Activated T-helper 2 cell treated with anti-CD3 and anti-CD28 coated beads, Interferon-gamma antibody, Interleukin-2, Interleukin-4, amounts not matched to agents 10 μg/mL and 5 μg/mL and 100 μg/mL, durations not matched to agents 14 hours and 24 hours and 36 hours (primary cell): ENCODE measurements at places on chromosomes 5 and 9. TPM values are rescaled to one million over a fixed set of nuclear protein-coding genes. Genes with fewer than 3 reads are reported as not detected.

Gene TNC
- 1.5 and 1.9 TPM in 2 replicates for total RNA-seq

Gene DIRAS2
- 0.05 TPM in 1 of 2 replicates, not detected in the other for total RNA-seq

Gene NEURL1B
- 0.37 TPM in 2 replicates for total RNA-seq

Gene FOXD1
- 0.11 and 0.25 TPM in 2 replicates for total RNA-seq

Gene IFNK
- total RNA-seq = not detected in 2 replicates

Gene COL15A1
- total RNA-seq = not detected in 2 replicates

DNA sequence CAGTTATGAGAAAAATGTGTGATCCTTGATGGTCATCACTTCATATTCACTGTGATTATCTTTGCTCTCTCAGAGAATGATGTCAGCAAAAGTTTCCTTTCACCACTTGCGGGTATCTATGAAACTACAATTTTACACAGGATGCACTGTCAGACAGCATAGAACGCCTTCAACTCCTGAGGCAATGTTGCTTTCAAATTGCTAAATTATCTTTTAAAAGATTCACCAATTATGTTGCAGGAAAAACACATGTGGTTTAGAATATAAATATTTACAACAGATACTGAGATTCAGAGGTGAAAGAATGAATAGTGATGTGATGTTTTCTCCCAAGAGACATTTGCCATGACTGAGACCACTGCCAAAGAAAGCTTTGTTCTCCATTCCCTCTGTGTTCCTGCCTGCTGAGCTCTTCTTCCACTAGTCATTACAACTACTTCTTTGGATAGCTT is 879.8 kb upstream of the DMAC1 start:
- H3K4me1 ChIP-seq = no peaks in the 10 kb centered on the region
- H3K27ac ChIP-seq = no peak overlapping the region
- no peaks in the 10 kb centered on the region for H3K36me3 ChIP-seq
- H3K27me3 ChIP-seq = no peaks in the 10 kb centered on the region

- no peak overlapping the region for H3K27ac ChIP-seq
- peaks cover 6% of the 10 kb centered on the region for H3K27me3 ChIP-seq
- no peak overlapping the region for H3K4me3 ChIP-seq
- H3K4me1 ChIP-seq = no peaks in the 10 kb centered on the region
- no peak for DNase-seq
Measured at GRCh38 chr9:123657099-123657498, 272.8 kb downstream of the DENND1A start.

DNA sequence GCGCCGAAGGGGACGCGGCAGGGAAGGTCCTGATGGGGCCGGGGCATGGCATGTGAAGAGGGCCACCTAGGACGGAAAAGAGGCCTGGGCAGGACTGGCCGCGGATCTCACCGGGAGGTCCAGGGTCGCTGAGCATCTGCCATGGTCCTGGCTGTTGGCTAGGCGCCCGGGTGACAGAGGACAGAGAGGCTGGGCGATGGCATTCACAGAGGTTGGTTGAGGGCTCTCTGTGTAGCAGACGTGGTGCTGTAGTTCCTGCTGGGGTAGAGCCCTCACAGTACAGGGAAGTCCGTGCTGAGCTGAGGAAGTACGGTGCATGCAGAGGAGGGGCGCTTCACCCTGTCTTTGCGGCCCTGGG is 427 bp downstream of the PCYOX1L start:
- peak overlapping the region; percentile 81 for H3K27ac ChIP-seq
- H3K36me3 ChIP-seq = peaks cover 40% of the 10 kb centered on the region
- DNase-seq = peak; percentile 22
- peaks cover 59% of the 10 kb centered on the region for H3K4me1 ChIP-seq
- no peaks in the 10 kb centered on the region for H3K27me3 ChIP-seq

DNA sequence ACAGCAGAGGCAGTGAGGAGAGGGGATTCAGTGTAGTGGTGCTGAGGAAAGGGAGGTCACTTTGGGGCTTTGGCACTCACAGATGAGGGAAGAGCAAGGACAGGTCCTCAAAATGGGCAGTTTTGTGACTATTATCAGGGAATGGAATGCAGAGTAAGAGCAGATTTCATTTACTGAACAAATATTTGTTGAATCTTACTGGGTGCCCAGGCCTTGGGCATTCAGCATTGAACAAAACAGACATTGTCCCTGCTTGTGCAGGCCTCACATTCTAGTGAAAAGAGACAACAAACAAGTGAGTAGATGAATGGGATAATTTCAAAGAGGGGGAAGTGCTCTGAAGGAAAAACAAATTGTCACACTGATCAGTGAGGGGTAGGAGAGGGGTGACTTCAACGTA is 404.1 kb downstream of the DMRT2 start:
- no peaks in the 10 kb centered on the region for H3K36me3 ChIP-seq
- no peak overlapping the region for H3K27ac ChIP-seq
- peaks cover 6% of the 10 kb centered on the region for H3K4me1 ChIP-seq
- H3K27me3 ChIP-seq = peaks cover 3% of the 10 kb centered on the region
- H3K4me3 ChIP-seq = no peak overlapping the region

DNA sequence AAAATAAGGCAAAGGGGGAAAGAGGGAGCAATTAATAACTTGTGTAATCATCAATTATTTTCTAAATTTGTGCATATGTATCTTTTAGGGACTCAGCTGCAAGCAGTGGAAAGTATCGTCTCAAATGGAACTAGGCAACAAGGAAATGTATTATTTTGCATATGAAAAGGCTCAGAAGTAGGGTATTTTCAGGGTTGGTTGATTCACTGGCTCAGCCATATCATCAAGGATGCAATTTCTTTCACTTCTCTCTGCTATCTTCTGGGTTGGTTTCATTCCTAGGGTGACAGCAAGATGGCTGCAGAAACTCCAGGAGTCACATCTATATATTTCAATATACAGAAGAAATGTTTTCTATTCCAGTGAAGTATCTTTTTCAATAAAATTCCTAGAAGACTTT is 509.8 kb downstream of the DMAC1 start:
- no peaks in the 10 kb centered on the region for H3K36me3 ChIP-seq
- H3K27me3 ChIP-seq = peaks cover 19% of the 10 kb centered on the region
- H3K4me1 ChIP-seq = peaks cover 3% of the 10 kb centered on the region
- H3K4me3 ChIP-seq = no peak overlapping the region
- DNase-seq = no peak

GRCh38 chr9:16575986-16576245 is 294.6 kb downstream of the BNC2 start:
- no peak overlapping the region for H3K27ac ChIP-seq
- no peaks in the 10 kb centered on the region for H3K4me1 ChIP-seq
- no peaks in the 10 kb centered on the region for H3K27me3 ChIP-seq
- DNase-seq = no peak

- H3K4me3 ChIP-seq = no peak overlapping the region
- DNase-seq = no peak
- H3K27me3 ChIP-seq = peaks cover 5% of the 10 kb centered on the region
- H3K27ac ChIP-seq = no peak overlapping the region
- H3K4me1 ChIP-seq = peaks cover 53% of the 10 kb centered on the region
Measured at GRCh38 chr5:68431186-68431585, 215.6 kb downstream of the PIK3R1 start.

DNA sequence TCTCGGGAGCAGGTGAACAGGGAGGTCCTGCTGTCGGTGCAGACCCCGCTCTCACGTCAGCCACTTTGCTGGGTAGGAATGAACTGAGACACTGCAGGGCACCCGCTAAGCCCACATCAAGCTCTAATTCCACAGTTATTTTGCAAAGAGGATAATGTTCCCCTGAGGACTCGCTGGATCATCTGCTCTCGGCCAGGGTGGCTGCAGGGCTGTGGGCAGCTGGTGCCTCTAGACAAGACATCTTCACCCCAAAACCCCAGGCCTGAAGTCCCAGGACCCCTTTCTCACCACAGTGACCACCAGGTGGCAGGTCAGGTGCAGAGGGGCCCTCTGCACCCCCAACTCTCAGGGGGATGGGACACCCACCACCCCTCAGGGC is 135.1 kb upstream of the PPP1R26 start:
- H3K27ac ChIP-seq = no peak overlapping the region
- no peak for DNase-seq
- peaks cover 3% of the 10 kb centered on the region for H3K27me3 ChIP-seq
- no peaks in the 10 kb centered on the region for H3K4me1 ChIP-seq
- no peak overlapping the region for H3K4me3 ChIP-seq

DNA sequence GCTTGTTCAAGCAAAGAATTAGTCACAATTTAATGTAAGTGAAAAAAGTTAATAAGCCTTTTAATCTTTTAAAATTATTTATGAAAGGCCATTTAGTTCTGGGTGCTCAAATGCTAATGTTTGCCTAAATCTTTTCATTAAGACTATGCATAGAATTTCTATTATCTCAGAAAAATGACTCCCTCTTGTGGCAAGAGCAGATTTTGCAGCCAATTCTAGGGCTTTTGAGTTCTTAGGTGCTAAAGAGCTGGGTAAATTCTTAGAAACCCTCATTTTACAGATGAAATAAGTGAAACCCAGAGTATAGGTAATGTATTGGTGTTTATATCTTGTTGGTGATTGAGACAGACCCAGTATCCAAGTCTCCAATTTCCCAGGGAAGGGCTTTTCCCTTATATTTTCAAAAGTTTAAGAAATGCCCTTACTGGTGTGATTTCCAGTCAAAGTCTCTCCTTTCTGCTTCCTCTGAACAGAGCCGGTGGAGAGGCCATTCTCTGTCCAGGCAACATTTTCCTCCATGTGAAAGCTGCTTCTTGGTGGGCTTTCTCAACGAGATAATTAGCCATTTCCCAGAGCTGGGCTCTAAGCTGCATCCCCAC is 24.1 kb upstream of the PCSK5 start:
- peaks cover 5% of the 10 kb centered on the region for H3K27me3 ChIP-seq
- H3K4me1 ChIP-seq = no peaks in the 10 kb centered on the region
- no peaks in the 10 kb centered on the region for H3K36me3 ChIP-seq
- H3K4me3 ChIP-seq = no peak overlapping the region
- no peak overlapping the region for H3K27ac ChIP-seq
- no peak for DNase-seq

- no peaks in the 10 kb centered on the region for H3K36me3 ChIP-seq
- no peak overlapping the region for H3K27ac ChIP-seq
- H3K27me3 ChIP-seq = peaks cover 12% of the 10 kb centered on the region
- H3K4me1 ChIP-seq = peaks cover 10% of the 10 kb centered on the region
- no peak overlapping the region for H3K4me3 ChIP-seq
Measured at GRCh38 chr5:151660616-151661495, 25.9 kb downstream of the SPARC start.

DNA sequence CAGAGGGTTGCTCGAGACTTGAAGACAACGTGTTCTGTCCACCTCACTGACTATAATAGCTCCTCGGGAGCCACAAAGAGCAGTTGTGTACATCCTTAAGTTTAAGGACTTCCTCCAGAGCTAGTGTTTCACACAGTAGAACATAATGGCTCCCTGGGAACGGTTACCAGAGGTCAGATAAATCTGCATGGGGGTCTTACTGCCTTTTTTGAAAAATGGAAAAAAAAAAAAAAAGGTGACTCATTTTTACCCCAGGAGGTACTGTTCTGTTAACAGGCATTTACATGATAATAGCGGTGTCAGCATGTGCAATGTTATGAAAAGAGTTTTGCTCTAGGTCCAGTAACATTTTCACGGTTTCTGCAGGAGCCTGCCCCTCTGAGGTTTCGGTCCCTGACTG is 498.9 kb upstream of the WWC1 start:
- H3K4me1 ChIP-seq = no peaks in the 10 kb centered on the region
- H3K36me3 ChIP-seq = no peaks in the 10 kb centered on the region
- no peak overlapping the region for H3K27ac ChIP-seq
- no peak for DNase-seq

DNA sequence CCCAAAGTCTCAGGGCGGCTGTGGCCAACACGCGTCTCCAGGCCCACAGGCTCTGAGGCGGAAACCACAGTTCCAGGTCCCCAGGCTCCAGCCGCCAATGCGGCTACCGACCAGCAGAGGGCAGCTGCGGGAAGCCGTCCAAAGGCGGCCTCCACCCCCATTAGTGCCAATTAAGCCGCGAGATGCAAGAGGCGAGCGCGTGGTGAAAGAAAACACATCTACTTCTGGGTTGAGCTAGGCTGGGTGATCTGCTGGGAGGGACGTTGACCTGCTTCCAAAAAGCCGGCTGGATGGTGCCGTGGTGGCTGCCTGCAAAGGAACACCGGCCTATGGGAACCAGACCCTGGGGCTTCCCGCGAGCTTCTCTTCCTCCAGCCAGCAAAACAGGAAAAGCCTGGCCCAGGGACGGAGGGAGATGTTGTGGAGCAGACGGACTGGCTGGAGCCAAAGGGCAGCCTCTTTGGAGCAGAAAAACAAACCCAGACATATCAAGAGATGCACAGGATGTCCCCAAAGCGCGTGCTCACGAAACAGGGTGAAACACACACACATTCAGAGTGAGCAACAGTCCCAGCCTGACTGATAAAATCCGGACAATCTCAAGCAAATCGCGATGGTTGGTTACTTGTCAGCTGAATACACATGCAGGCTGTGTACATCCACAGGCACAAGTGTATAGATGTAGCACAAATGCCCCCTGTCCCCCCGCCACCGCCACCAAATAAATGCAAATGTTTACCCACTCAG is 187.1 kb upstream of the BRINP1 start:
- no peak overlapping the region for H3K27ac ChIP-seq
- H3K4me1 ChIP-seq = peaks cover 6% of the 10 kb centered on the region
- peak; percentile 43 for DNase-seq
- no peaks in the 10 kb centered on the region for H3K36me3 ChIP-seq

DNA sequence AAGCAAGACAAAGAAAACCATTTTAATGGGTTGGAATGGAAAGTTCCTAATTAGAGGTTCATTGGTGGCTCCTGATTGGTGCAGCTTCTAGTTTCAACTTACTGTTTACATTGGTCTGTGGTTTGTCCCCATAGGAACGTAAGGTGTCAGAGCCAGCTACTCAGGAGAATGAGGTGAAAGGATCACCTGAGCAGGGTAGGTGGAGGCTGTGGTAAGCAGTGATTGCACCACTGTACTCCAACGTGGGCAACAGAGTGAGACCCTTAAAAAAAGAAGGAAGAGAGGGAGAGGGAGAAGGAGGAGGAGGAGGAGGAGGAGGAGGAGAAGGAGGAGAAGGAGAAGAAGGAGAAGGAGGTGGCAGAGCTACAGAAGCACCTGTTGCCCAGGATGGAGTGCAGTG is 30.4 kb downstream of the KCNIP1 start:
- no peak for DNase-seq
- H3K27ac ChIP-seq = no peak overlapping the region
- H3K4me3 ChIP-seq = no peak overlapping the region
- H3K27me3 ChIP-seq = peaks cover 2% of the 10 kb centered on the region
- no peaks in the 10 kb centered on the region for H3K36me3 ChIP-seq

DNA sequence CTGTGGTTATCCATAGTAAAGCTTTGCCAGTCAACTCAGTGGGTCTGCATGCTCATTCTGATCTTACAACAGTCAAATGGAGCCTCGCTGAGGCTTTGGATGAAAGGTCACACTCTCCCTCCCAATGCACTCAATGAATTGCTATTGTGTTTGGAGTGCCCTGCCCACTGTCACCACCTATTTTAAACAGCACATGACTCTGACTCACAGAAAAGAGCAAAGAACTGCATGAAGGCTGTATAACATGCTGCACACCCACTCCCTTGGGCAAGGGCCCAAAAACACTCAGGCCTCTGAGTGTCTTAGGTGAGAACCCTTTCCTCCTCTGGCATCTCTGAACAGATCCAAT is 118.7 kb upstream of the CCDC112 start:
- no peak overlapping the region for H3K4me3 ChIP-seq
- H3K27ac ChIP-seq = no peak overlapping the region
- no peak for DNase-seq
- peaks cover 8% of the 10 kb centered on the region for H3K27me3 ChIP-seq
- H3K4me1 ChIP-seq = peaks cover 3% of the 10 kb centered on the region
- H3K36me3 ChIP-seq = no peaks in the 10 kb centered on the region
